ENCODE measurements at places on chromosomes 2 and 18. TPM values are rescaled to one million over a fixed set of nuclear protein-coding genes. Genes with fewer than 3 reads are reported as not detected.

DNA sequence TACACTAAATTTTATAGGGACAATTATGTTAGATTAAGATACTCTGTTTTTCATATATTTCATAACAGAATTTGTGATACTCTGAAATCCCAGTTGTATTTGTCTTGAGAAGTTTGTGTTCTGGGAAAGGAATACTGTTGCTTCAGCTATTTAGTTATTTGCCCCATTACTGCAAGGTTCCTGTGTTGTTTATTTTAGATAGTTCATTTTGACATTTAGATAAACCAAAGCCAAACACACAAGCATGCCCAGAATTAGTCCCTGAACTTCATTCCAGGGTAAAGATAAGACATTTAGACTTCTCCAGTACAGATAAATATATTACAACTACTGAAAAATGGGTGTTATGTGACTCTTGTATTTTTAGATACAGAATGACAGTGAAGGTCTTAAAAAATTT is 74.7 kb downstream of the BMPR2 start:
- no peak for DNase-seq

DNA sequence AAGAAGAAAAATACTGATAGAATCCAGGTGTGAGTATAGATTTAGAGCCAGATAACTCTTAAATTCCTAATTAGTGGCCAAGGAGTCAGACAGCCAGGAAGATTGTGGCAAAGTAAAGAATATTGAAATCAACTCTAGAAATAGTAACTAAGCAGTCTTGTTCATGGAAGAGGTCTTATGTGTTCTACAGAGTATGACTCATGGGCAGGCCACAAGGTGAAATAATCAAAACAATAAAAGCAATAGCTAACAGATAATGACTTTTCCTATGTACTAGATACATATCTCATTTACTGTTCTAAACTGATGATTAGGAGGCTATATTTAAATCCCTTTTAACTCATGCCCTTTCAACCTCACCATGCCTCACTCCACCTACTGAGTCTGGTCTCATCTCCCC is 227.4 kb upstream of the COL3A1 start:
- no peak for DNase-seq

DNA sequence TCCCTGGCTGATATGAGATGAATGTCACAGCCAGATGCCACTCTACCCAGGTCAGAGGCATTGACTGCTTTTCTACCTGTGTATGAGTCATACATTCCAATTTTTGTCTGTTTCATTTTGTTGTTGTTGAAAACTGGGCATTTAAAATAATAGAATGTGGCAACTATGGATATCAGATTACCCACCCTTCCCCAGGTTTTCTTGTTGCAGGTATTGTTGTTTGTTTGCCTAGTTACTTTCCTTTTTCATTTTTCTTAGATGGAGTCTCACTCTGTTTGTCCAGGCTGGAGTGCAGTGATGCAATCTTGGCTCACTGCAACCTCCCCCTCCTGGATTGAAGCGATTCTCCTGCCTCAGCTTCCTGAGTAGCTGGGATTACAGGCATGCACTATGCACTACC is 70.2 kb downstream of the LRRC30 start:
- no peak for DNase-seq

DNA sequence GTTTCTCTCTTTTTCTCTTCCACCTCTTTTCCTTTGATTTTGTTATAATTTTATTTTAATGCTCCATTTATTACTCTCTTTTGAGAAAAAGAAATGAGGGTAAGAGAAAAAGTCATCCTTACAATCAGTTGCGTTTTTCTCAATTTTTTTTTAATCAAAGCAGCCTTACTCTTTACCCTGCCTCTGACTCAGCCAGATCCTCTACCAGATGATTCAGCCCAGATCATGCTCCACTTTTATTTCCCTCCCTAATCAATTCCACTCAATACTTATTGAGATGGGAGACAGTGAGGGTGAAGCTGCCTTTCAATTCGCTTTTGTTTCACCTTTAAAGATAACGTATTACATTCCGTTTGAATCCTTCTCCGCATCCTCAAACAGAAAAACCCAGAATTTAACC is 337.9 kb downstream of the SATB2 start:
- no peak for DNase-seq

DNA sequence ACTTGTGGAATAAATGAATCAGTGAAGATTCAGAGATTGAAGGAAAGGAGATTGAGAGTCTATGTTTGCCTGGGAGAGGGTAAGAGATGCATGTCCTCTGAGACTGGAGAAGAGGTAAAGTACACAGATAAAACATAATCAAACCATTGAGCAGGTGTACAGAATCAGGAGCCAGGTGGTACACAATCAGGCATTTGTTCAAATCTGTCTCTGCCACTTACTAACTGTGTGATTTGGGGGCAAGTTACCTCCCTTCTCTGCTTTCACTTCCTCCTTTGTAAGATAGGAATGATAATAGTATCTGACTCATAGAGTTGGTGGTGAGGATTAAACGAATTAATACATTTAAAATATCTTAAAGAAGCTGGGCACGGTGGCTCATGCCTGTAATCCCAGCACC is 94.0 kb downstream of the CDK15 start:
- DNase-seq: no peak

- no peak for DNase-seq
These were observed 27.2 kb upstream of the CDH2 start for GRCh38 chr18:28204154-28204553.

DNA sequence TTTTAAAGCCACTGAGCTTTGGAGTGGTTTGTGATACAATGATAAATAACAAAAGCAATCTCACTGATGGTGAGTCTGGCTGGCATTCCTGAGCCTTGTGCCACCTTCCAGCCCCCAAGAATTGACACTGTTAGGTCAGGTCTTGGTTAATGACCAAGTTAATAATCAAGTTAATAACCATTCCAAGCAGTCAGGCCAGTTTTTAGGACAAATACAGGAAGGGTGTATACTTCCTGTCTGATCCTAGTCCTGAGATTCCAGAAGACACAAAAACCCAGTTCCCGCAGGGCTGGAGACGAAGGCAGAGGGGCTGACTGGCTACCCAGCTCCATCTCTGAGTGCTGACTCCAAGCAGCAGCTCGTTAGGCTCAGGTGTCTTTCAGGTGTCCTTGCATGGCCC is 74.6 kb upstream of the LAPTM4A start:
- DNase-seq: no peak

DNA sequence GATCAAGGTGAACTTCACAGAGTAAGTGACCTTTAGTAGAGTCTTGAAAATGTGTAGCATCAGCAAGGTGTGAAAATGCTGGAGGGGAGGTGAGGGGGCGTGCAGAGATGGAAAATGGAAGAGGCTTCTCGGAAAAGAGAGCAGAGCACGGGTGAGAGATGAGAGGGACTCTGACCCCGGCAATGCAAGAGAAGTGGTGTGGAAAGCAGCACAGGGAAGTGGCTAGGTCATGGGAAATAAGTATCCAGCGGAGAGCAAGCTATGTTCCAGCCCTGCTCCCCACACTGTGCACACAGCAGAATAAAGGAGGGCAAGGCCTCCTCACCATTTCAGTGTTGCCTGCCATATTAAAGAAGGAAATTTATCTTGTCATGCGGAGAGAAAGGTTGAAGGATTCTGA is 241.7 kb upstream of the DOK6 start:
- no peak for DNase-seq

GRCh38 chr18:62982600-62983251 is 267.4 kb downstream of the PHLPP1 start:
- DNase-seq: peak; percentile 58

DNA sequence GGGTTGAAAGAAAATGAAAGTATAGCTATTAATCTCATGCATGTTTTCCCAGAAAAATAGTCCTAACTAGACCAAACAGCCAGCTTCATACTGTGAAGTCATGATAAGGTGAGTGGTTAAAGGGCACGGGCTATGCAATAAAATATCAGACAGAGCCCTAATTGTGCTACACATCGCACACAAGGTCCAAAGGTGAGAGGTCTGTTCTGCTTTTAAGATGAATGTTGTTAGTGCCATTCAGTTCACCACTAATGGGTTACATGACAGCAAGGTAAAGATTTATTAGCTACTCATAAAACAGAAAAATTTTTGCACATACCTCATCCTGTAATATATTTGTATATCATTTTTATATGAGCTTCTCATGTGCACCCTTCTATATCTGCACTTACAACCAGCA is 105.0 kb upstream of the STK17B start:
- DNase-seq: no peak

DNA sequence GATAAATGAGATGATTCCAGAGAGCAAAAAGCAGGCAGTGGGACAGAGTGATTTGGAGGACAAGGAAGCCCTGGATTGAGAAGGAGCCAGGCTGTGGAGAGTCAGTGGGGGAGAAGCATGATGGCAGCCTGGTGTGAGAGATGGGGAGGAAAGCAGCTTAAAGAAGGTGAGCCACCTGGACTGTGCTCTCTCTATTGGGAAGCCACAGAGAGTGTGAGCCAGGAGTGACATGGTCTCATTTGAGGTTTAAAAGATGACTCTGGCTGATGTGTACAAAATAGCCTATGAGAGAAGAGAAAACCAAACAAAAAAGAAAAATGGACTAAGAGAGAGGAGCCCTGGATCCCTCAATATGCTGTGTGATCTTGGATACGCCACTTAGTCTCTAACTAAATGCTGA is 12.9 kb upstream of the EPAS1 start:
- no peak for DNase-seq

GRCh38 chr2:60556576-60557485 is 3.4 kb upstream of the BCL11A start:
- no peak for DNase-seq

- no peak for DNase-seq
These were observed 187.6 kb downstream of the ZNF521 start for GRCh38 chr18:25164211-25164847.

DNA sequence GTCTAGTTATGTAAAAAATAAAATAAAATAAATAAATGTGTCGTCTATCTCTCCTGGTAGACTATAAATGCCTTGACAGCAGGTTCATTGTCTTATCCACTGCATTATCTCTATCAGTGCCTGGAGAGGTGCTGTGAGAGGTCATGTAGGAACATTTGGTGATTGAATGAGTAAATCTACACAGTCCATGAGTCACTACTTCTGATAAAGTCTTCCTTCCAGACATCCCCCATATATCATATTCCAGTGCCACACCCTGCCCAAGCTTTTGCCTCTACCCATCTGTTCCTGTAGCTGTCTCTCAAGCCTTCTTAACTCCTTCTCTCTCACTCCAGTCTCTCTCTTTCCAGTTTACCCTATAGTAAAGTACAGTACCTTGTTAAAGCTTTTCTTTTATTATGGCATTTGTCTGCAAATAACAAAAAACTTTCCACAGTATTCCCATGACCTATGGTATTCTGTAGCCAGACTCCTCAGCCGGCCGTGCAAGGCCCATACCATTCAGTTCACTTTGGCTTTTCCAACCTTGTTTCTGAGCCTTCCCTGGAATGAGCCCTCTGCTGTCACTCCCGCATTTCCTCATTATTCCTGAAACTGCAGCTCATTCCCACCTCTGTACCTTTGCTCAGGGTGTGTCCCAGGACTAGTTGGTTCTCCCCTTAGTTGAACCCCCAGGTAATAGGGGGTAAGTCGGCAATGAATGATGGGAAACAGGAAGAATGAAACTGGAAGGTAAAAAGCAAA is 37.5 kb downstream of the ANXA4 start:
- peak; percentile 27 for DNase-seq

GRCh38 chr2:177312562-177312961 is 48.0 kb upstream of the NFE2L2 start:
- DNase-seq: no peak

FEV gene
- total RNA-seq: not detected

NTSR2 gene
- total RNA-seq: not detected

SCG2 gene
- total RNA-seq: not detected

HRH4 gene
- 0.15 TPM for total RNA-seq

TMEM37 gene
- 85.7 TPM for total RNA-seq

NMS gene
- total RNA-seq: not detected

CELF4 gene
- not detected for total RNA-seq

ITPRIPL1 gene
- total RNA-seq: 0.20 TPM

LGALSL gene
- 5.5 TPM for total RNA-seq

M1AP gene
- total RNA-seq: not detected

ALPP gene
- total RNA-seq: 0.20 TPM

SCN2A gene
- 0.05 TPM for total RNA-seq

Measured in left lobe of liver (tissue), 2 donors.